ENCODE measurements at places on chromosomes 2 and 18. TPM values are rescaled to one million over a fixed set of nuclear protein-coding genes. Genes with fewer than 3 reads are reported as not detected.

GRCh38 chr2:173226899-173227698 lies 127.6 kb upstream of the CDCA7 start:
- DNase-seq = no peak

Gene ASAP2
- total RNA-seq = 29.7 TPM

Gene POTEF
- total RNA-seq = 49.5 TPM

Gene DES
- 37.0 TPM for total RNA-seq

DNA sequence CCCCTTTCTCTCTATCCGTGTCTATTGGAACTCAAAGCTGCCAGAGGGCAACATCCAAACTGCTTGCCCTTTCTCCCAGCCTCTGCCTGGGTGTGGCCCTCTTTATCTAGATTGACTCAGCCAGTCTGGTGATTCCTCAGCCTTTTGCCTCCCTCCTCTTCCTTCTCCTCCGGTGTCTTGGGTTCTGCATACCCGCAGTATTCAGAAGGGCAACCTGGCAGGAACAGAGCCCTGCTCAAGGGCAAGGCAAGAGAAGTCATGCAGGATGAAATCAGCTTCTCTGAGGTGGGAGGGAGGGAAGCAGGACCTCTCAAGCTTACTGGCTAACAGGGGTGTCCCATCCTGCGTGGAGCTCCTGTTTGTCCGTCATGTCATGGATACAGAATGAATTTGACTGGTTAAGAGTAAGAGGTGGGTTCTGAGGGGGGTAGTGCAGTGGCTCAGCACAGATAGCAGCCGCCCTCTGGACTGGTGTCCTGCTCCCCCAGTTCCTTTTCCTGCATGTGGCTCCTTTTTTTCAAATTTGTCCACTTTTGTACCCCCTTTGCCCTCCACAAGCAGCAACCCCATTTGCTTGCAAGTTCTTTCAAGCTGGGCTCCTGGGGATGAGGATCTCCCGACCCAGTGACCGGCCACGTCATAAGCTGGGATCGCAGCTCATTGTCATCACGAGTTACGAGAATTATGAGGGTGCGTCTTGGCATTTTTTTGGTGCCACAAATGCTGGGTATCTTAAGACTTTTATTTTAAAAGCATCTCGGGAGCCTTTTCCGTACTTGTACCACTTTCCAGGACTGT lies 154.1 kb downstream of the FHOD3 start:
- no peak for DNase-seq

GRCh38 chr18:63109802-63110201 lies 209.8 kb downstream of the BCL2 start:
- no peak for DNase-seq

- no peak for DNase-seq
Observed at GRCh38 chr2:29567906-29568520, 353.4 kb downstream of the ALK start.
